ENCODE measurements at places on chromosomes 5 and 9.

GRCh38 chr5:6169660-6170059 lies 208.7 kb downstream of the MED10 start:
- no peak for DNase-seq

- DNase-seq: no peak
Measured at GRCh38 chr5:39352170-39352569, 12.1 kb downstream of the C9 start.

- DNase-seq: no peak
Measured at GRCh38 chr5:65086234-65086890, 317.6 kb downstream of the CWC27 start.

DNA sequence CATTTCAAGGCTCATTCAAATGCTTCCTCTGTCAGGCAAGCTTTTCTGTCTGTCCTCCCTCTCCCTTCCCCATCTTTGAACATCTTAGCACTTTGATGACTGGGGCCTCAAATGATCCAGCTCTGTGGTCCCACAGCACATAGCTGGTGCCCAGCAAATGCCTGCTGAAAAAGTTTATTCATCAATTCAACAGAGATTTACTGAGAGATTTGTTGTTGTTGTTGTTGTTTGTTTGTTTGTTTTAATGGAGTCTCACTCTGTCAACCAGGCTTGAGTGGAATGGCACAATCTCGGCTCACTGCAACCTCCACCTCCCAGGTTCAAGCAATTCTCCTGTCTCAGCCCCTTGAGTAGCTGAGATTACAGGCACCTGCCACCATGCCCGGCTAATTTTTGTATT lies 6.0 kb upstream of the EXOSC2 start:
- no peak for DNase-seq

- DNase-seq: no peak
Measured at GRCh38 chr9:98147582-98147981, 28.6 kb upstream of the TRIM14 start.

GRCh38 chr9:88737876-88738275 lies 202.9 kb downstream of the NXNL2 start:
- no peak for DNase-seq

DNA sequence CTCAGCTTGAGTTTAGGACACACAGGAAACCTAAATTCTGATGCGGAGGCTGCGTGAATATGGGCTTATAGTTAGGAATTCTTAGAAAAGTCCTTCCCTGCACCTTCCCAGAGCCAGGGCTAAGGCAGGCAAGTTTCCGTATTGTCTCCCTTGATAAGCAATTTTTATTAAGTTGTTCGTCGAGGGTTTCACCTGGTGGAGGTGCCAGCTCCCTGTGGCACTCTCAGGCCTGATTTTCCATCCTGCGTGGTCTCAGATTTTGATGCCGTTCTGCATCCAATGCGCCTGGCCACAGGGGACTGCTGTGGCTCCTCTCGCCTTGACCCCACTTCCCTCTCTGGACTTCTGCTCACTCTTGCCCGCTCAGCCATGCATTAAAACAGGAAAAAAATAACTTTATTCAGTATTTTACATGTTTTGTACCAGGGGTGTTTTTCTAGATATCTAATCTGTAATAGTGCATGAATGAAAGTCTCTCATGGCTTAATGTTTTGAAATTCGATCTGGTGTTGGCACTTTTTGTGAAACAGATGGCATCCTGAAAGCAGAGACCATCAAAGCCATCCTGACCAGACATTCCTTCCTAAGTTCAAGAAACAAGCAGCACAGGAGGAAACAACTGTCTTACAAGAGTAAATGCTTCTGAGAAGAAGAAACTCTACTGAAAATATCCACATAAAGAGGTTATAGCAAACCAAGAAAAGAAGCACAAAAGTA lies 50.7 kb downstream of the TRIP13 start:
- DNase-seq: no peak

DNA sequence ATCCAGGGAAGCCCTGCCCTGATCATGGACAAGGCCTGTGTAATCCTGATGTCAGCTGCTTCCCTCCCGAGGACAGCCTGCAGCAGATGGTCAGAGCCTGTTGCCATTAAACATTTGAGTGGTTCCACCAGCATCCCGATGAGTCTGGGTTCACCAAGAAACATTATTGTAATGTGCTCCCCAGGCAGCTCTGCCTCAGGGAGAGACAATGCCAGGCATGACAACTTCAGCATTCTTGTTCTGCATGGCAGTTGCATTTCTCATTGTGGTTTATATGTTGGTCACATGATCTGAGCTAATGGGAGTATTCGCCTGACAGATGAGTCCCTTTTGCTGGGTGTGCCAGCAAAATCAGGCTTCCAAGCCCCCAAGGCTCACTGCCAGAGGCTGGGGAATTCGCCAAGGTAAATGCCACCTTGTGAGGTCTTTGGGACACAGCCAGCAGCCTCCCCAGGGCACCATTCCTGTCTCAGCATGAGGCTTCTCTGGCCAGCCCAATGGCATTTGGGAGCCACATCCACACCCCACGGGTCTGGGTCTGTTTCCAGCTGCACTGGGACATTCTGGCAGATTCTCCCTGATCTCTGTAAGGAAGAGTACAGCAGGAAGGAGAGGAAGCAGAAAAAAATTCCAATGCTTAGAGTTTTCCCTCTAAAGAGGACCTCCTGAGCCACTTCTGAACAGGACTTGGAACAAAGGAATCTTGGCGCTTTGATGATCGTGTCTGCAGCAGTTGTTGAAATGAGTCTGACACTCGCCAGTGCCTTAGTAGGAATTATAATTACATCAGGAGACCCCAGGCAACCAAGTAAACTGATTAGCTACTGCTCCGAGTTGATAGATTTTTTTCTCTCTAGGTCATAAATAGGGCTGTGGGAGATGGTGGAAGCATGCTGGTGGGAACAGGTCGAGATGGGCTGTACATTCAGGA lies 18.7 kb downstream of the KCNIP1 start:
- peak; percentile 80 for DNase-seq

- no peak for DNase-seq
Measured at GRCh38 chr9:74942801-74943200, 9.9 kb downstream of the C9orf40 start.
